ENCODE measurements at places on chromosomes 12 and 14.

DNA sequence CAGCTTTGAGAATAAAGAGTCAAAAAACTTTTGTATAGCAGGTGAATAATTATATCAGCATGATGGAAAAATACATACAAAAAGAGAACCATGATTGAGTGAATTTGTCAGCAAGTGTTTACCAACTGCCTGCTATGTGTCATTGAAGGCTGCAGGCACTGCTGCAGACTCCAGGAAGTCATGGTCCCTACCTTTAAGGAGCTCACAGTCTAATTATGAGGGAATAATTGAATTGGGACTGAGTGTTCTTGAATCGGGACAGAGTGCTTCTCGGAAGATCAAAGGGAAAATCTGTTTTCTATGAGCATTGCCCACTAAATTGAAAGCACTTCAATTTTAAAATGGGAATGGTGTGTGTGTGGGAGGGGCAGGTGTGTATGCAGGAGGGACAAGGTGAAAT lies 9.5 kb downstream of the OR10AD1 start:
- DNase-seq: no peak

DNA sequence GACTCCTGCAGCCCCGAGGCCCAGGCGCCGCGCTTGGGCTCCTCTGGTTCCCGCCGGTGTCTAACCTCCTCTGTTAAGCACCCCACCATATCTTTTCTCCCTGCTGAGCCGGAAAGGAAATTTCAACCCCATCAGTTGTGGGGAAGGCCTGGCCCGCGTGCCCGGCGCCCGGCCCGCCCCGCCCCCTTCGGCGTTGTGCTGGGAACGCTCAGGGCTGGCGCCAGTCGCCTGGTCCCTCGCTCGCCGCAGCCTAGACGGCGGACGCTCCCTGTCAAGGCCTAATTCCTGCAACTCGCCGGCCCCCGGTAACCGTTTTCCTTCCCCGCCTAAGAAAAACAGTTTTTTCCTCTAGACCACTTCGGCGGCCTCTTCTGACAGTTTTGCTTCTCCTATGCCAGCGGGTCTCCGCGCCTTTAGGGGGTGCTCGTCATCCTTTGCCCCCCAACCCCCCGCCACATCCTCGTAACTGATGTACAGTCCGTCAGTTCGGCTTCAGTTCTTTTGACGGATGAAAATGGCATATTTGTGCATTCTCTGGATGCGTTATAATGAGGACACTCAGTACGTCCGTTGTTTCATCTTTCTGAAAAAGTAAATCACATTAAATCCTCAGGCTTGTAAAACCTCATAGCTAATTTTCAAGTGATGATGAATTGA lies 506 bp upstream of the NAP1L1 start:
- no peak for DNase-seq

GRCh38 chr14:58711382-58711781 lies 73.6 kb downstream of the DACT1 start:
- no peak for DNase-seq

- DNase-seq: no peak
These were observed 122.2 kb upstream of the NCOR2 start for GRCh38 chr12:124689631-124690030.

- DNase-seq: no peak
These were observed 61.1 kb downstream of the HRK start for GRCh38 chr12:116820064-116820656.

DNA sequence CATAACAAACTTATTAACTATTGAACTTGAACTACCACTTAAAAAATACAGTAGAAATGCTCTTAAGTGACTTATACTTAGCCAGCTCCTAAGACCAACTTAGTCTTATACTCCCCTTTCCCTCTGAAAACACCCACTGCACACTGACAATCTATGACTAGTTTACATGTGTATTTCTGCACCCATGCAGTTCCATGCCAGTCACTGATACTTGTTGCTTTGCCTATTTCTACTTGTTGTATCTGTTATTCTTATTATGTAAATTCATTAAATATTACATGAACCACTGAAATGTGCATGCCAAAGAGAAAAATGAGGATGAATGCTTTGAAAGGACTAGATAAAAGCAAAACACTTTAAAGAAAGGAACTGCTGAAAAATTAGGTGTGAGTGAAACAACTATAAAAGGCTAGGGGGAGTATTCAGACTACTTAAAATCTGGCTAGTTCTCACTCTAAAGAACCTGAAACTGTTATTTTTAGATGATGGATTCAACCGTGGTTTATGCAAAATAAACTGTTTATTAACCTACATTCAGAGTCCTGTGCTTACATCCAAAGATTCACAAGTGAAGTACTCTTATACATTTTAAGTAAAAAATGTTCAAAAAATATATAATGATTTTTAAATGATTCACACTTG lies 74.7 kb downstream of the RPS6KA5 start:
- DNase-seq: no peak

- peak; percentile 54 for DNase-seq
These were observed at the start of gene TSPAN8 for GRCh38 chr12:71157601-71158233. TSS of gene TSPAN8 (minus strand) at chr12:71157999. CDS start at chr12:71157678, 321 bp downstream.

- no peak for DNase-seq
These were observed 61.6 kb downstream of the KSR2 start for GRCh38 chr12:117907108-117907689.

DNA sequence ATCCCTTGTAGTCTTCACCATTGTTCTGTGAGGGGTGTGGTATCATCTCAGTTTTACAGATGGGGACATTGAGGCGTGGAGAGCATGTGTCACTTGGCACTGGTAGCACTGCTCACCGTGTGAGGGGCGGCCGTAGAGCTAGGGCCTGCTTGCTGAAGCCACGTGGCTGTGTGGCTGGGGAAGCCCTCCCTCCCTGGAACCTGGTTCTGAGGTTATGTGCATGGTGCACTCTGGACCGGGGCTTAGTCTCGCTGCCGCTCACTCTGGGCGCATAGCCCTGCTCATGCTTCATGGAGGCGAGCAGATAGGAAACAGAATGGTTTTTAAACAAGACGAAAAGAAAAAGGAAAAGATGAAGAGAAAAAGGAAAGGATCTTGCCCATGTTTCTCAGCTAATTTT lies 46.1 kb downstream of the CACNA1C start:
- no peak for DNase-seq

GRCh38 chr14:22386924-22387775 lies 201.9 kb downstream of the DAD1 start:
- peak; percentile 74 for DNase-seq

DNA sequence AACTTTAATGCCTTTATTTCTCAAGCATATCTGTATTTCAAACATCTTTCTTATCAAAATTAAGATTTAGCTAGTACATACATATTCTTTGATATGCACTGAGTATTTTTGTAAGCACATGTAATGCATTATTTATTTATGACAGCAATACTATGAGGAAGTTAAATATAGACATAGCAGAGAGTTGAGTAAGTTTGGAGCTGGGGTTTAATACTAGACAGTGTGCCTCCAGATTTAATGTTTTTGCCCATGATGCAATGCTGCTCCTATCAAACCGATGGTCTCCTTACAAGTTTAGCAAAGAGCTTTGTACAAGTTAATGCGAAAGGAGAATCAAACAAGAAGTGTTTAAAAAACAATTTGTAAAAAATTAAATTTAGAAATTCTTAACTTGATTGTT lies 826.6 kb upstream of the MGAT4C start:
- peak; percentile 10 for DNase-seq

DNA sequence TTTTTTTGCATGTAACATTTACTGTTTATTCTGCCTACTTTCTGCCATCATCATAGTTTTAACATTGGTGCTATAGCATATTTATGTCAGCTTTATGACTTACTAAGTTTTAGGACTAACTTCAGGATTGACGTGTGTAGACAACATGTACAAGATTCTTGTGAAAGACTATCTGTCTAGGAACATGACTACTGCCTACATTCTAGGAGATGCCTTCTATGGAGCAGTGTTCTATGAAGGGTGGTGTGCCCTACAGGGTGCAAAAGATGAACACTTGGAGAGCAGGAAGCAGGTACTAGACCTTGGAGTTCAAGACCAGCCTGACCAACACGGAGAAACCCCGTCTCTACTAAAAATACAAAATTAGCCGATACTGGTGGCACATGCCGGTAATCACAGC lies 118.6 kb downstream of the FGD4 start:
- DNase-seq: no peak

GRCh38 chr14:74641601-74642391 lies 29.8 kb upstream of the LTBP2 start:
- DNase-seq: no peak

GRCh38 chr12:118036672-118037411 lies 20.3 kb downstream of the RFC5 start:
- DNase-seq: no peak

DNA sequence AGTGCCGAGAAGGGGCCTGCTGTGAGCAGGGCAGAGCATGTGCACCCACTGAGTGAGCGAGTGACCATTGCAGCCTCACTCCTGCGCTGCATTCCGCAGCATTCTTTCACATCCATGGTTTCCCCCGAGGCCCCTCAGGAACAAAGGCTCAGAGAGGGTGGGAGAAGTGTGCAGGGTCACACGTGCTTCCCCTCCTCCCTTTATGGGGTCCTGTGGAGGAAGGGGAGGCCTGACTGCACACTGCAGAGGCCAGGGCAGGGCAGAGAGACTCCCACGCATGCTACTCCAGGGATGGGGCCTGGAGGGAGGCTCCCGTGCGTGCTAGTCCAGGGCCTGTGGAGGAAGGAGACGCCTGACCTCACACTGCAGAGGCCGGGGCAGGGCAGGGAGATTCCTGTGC lies 63.2 kb downstream of the DIO3 start:
- no peak for DNase-seq

DNA sequence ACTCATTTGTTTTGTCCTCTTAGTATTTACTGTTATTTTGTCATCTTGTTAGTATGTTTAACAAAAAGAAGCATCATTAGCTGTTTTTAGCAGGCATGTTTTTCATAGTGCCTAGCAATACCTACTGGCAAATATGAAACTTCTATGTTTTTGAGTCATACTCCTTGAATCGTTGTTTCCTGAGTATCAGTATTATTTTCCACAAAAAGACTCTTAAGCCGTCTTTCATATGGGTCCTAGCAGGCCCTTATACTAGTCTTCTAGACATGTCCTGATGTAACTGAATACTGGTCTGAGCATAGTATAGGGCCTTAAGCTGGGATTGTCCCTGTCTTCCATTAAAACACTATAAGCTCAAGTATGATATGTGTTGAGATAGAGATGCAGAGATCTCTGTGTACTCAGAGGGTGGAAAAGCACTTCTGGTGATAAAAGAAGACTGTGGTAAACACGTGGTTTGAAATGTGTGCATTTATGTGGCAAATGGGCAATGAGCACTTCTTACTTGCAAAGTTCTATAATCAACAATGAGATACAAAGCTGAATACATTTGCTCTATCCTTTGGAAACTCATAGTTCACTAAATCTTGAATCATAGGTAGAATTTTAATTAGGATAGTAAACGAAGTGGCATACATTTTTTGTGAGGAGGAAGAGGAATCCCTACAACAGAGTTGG lies 348.8 kb downstream of the PDZRN4 start:
- no peak for DNase-seq

DNA sequence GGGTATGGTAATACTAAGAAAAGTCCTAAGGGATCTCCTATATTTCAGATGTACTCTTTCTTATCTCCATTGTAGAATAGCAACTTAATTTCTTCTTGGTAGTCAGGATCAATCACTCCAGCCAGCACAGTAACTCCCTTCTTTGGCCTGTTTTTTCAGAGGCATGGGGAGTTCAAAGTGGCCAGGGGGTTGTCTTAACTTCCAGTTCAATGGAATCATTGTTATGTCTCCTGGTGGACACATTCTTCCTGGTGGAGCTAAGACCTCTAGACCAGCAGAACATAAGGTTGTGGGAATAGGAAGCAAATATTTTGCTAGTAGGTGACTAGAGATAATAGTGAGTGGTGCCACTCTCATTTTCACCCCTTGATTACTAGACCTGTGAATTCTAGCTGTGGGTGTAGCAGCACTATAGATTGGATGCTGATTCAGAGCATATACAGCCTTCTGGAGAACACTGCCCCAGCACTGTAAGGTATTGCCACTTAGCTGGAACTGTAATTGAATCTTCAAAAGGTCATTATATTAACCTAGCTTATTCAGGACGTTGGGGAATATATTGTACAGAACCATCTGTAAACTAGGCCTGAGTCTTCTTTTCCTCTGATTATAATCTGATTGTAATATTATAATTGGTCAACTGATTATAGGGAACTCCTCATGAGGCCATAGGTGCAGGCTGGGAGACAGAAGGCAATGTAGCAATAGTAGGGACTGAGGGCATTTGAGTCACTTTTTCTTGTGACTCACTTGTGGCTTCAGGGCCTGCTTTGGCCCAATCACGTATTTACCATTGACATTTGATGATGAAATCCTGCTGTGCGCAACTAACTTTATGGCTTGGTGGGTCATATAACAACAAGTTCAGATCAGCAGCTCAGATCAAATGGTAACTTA lies 60.2 kb upstream of the ATP2B1 start:
- no peak for DNase-seq

GRCh38 chr12:95674631-95675030 lies 115.9 kb downstream of the NTN4 start:
- DNase-seq: no peak

- no peak for DNase-seq
These were observed 398.7 kb downstream of the SOX5 start for GRCh38 chr12:23550753-23551152.

DNA sequence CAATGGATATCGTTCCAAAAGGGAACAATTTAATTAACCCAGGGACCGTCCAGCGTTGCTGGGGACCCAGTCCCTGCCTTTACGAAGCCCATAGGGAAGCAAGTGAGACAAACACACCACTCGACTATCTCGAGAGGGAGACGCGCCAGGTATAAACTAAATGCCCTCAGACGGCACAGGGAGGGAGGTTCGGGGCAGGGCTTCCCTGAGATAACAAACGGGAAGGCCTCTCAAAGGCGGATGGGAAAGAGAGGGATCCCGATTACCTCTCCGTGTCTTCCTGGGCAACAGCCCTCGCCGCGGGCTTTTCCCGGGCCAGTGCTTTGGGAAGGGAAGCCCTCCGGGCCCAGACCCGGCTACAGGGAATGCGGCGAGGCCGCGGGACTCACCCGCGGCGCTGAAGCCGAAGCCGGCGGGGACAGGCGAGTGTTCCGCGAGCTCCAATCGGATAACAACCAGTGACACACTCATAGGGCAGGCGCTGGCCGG lies 390 bp downstream of the BRAP start:
- no peak for DNase-seq

DNA sequence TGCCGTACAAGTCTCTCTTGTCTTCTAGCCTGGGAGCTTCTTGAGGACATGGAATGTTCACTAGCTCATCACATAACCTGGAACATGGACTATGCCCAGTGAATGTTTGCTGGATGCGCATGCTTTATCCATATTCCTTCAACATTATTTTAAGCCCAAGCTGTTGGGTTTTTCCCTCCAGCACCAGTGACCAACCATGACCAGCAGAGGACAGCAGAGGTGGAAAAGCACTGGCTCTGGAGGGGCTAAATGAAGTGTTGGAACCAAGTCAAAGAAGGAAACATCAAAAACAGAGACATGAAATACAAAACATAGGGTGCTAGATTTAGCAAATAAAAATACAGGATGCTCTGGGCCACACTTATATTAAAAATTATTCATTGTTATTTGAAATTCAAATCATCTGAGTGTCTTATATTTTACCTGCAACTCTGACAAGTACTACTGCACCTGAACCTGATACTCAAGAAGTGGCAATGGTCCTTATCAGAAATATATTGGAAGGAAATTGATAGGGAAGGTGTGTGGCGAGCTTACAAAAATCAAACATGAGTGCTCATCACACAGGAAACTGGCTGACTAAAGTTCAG lies 23.1 kb upstream of the HELB start:
- DNase-seq: peak; percentile 51
